ENCODE measurements at places on chromosomes 4 and X.

DNA sequence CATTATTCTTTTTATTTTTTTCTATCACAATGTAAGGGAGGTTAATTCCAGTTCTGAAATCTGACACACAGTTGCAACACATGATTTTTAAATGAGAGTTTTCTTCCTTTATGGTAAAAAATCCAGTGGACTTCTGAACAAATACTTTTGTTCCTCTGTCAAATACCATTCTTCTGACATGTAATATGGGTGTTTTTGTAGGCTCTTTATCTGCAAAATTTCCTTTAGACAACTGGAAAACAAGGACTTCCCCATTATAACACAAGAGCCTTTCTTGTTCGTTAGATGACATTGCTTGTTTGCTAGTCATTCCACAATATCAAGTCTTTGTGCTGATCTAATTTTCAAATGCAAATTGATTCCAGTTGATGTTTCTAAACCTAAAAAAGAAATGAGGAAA lies 7.7 kb downstream of the FANCB start:
- DNase-seq = no peak

DNA sequence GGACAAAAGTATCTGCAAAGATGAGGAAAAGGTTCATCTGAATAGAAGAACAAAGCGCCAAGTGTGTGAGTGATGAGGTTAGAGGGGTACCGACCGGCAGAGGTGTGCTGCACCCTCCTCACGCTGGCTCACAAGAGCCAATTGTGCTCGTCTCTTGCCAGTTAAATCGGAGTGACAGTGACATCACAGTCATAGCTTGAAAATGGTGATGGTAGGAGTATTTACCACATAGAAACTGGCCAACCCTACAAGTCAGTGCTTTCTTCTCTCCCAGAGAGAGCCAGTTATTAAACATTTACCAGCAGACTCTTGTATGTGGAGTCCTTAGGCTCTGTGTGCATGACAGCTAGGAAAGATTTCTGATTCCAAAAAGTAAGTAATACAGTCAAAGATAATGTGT lies 32.4 kb downstream of the CLDN22 start:
- no peak for DNase-seq

DNA sequence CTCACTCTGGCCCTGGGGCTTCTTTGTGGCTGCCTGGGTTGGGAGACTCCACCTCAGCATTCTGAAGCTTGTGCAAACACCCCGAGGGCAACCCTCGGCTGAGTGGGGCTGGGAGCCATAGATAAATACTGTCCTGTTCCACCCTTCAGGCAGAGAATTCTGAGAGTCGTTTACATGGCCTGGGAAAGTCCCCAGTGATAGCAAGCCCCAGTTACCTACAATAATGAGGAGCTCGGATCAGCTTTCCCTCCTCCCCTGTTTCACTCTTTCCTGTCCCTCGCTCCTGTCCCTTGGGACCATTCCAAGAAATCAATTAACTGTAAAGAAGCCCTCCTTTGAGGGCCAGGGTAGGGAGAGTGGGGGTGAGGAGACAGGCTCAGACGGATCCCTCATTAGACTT lies 31.6 kb upstream of the DDX3X start:
- DNase-seq = no peak

DNA sequence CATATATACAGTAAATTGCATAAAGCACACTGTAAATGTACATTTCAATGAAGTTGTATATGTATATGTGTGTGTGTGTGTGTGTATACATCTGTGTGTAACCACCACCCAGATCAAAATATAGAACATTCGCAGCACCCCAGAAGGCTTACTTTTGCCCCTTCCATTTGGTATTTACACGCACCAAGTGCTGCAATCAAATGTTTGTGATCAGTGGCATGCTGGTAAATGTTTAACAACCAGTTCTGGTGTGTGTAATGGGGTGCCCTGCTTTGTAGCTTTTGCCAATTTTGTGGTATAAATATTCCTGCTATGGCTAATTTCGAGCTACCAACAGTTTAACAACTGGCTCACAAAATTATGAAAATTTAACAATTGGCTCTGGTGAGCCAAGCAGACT lies 101.3 kb downstream of the RTL5 start:
- no peak for DNase-seq

GRCh38 chr4:100872811-100873210 lies 355.0 kb upstream of the EMCN start:
- DNase-seq = no peak

All from activated T-cell treated with anti-CD3 and anti-CD28 coated beads for 4 hours (primary cell).